ENCODE measurements at places on chromosomes 5 and 9.

DNA sequence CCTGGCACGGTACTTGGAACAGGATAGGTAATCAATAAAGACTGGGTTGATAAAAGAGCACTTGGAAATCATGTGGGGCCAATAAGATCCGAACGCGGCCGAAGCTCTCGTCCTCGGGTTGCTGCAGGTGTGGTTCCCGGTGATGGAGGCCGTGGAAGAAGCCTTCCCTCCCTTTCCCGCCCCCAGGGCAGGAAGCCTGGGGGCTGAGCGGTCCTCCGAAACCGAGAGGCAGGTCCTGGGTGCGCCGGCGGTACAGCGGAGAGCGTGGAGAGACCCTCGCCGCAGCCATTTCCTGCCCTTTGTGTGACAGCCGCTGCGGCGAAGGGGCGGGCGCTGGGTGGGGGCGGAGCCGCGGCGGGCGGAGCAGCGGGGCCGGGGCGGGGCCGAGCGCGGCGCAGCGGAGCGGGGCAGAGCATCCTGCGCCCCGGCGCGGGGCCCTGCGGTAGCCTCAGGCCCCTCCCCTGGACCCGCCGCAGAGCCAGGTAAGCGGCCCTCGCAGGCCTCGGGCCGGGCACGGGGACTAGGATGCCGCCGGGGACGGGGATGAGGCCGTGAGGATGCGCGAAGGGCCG is at the start of gene CYFIP2:
Gene CYFIP2 (plus strand): TSS at position 410 of the 572 bp plus-strand sequence. CDS start 19,239 bp downstream, outside the sequence.
- DNase-seq: peak; percentile 94

GRCh38 chr9:13627502-13627901 is 348.0 kb upstream of the MPDZ start:
- DNase-seq: no peak

DNA sequence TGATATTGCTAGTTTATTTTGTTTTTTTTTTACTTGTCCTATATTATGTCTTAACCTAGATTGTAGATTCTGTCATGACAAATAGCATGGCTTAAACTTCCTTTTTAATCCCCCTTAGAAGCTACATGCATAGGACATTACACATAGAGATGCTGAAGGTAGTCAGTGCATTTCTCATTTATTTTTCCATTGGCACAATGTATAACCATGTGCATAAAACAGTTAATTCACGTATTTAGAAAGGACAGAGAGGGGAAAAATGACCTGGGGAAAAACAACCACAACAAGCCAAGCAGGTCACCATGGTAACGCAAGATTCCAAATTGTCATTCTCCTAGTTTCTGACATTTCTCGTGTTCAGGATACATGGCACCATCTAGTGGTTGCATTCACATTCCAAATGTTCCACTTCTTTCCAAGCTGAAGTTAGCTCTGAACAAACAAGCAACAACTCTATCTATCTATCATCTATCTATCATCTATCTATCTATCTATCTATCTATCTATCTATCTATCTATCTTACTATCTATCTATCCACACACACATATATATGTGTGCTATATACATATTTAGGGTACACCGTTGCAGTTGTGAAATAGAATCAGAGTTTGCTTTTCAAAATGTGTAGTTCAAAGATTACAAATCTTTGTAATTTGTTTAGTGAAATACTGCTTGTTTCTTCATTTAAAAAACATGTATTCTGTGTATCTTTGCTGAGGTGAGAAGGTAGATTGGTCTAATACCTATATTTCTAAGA is 487.2 kb upstream of the ST8SIA4 start:
- DNase-seq: peak; percentile 34

DNA sequence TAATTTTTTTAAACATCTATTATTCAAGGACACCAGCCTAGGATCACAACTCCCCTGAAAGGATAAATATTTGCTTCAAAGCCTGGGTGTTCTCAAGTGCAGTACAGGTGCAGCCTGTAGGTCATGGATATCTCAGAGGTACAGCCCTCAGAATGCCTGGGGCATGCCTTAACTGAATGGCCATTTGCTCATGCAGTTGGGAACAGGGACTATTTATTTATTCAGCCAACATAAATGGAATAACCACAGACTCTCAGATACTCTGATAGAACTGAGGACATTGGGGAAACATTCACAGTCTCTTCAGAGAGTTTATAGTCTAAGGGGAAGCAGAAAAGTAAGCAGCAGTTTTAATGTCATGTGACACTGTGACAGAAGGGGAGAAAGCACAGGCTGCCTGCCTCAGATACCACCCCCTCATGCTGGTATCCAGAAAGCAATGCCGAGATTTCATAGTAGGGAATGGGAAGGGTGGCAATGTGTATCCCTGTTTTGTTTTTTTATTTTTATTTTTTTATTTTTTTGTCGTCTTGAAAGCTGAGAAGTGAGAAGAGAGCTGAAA is 112.6 kb downstream of the MACIR start:
- no peak for DNase-seq

Measured in D341Med (cell line).